ENCODE measurements at places on chromosomes 12 and 14.
A peak's percentile ranks its signal among the peaks of the same experiment; 100 is the strongest.

- no peak for DNase-seq
Measured at GRCh38 chr12:123388951-123389559, 5.1 kb downstream of the KMT5A start.

DNA sequence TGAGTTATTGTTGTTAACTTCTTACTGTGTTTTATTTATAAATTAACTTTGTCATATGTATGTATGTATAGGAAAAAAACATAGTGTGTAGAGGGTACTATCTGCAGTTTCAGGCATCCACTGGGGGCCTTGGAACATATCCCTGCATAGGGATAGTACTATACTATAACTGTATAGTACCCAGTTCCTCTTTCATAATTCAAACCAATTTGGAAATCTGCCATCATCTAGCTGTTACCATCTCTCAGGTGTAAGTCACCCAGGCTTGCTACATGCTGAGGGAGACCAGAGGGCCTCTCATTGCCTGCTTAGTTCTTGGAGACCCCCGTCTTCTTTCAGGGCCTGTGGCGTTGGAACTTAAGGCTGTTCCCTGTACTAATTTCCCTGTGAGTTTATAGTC is 12.9 kb upstream of the DCD start:
- DNase-seq = no peak

DNA sequence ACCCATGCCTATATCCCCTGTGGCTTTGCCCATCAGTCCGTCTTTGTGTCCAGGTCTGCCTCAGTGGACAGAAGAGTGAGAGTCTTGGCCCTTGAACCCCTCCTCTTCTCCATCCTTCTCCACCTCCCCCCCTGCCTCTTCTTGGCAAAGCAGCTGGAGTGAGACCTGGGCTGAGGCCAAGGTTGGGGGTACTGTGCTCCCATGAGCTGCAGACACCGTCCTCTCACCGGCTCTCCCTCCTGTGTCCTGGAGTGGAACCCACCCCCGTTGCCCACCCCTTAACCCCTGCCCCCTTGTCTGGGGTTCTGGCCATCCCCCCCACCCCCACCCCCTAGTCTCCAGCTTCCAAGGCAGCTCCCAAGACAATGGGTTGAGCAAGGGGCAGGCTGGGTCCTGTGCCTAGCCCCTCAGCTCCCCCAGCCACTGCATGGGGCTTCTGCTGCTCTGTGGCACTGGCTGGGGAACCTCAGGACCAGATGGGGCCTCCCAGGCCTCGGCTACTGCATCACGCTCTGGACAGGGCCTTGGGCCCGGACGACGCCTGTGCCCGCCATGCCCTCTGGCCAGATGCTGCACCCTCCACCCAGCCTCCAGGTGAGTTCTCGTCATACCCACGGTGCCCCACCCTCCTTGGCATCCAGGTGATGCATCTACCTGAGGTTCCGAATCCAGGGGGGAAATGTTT is 35.7 kb downstream of the RTL1 start:
- no peak for DNase-seq

DNA sequence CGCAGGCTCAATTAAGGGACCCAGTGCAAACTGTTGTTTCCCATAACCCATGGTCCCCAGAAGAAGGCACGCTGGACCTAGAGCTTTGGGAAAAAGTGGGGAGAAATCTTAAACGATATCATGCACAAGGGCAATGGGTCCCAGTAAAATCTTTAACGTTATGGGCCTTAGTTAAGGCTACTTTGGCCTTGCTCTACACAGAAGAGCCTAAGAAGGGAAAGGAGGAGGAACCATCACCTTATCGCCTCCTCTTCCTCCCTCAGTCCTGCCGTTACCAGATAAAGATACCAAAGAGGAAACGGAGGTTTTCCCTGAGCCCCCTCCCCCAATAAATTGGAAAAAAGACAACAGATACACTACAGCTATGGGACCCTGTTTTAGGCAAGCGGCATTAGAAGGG is 116.9 kb downstream of the PPHLN1 start:
- no peak for DNase-seq

GRCh38 chr14:23639048-23639890 is 3.1 kb downstream of the DHRS2 start:
- DNase-seq = no peak

- no peak for DNase-seq
Measured at GRCh38 chr12:65175385-65175784, 6.0 kb downstream of the LEMD3 start.

DNA sequence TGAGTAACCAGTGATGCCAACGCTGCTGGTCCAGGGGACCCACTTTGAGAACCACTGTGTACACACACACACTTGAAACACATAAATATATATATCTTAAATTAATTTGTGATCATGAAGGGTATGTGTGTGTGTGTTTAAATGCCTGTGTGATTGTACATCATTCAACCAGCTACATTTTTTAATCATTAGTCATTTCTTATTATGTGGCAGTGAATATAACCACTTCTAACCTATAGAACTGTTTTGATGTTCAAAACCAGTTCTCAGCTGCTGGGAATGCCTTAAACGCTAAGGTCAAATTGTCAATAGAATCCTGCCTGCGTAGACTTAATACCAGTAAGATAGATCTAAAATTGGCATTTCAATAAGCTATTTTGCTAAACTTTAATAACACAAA is 330.0 kb downstream of the SYT1 start:
- no peak for DNase-seq

- no peak for DNase-seq
Measured at GRCh38 chr12:121693155-121693687, 19.3 kb upstream of the TMEM120B start.

DNA sequence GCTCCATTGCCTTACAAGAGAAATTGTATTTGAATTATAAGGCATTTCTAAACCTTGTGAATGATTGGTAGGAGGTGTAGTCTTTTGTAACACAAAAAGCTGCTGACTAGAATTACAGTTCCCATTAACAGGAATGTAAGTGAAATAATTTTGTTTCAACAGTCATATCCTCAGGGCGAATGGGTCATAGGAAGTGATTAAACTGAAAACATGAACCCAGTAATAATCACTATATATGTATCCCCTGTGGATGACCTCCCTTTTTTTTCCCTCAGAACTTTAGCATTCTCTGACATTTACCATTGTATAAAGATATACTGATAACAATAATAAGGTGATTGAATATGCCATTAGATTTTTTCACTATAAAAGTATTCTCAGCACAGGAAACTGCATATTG is 312.3 kb downstream of the ATP23 start:
- no peak for DNase-seq

GRCh38 chr12:102483466-102483865 is 3.1 kb upstream of the IGF1 start:
- DNase-seq = peak; percentile 29

- DNase-seq = no peak
Measured at GRCh38 chr12:9091891-9092598, 23.7 kb downstream of the A2M start.

DNA sequence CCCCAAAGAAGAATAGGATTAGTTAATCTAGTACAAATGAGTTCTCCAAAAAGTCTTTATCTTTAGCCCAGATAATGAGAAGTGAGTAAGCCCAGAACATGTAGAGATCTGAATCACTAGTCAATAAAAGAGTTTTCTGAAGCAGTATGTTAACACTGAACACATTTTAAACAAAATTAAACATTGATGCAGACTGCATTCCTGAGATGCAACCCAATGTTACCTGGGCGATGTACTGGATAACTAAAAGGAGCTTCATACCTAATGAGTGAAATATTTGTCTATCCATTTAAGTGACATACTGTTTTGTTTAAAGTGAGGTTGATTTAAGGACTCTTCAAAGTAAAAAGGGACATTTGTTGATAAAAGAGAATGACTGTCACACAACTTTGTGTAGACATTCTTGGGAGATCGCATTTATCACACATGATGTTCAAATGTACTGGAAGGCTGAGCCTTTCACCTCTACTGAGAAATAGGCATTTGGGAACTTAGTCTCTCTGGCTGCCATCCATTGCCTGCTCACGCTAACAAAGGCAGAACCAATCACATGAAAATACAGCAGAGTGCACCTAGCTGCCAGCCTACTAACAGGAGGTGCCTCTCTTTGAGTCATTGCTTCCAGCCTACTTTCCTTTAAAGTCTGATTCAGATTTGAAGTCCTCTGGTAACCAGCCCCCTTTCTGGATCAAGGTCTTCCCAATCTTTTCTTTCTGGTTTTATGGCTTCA is 287.7 kb downstream of the BTG1 start:
- DNase-seq = no peak

GRCh38 chr12:124332058-124332672 is 37.3 kb downstream of the RFLNA start:
- no peak for DNase-seq

DNA sequence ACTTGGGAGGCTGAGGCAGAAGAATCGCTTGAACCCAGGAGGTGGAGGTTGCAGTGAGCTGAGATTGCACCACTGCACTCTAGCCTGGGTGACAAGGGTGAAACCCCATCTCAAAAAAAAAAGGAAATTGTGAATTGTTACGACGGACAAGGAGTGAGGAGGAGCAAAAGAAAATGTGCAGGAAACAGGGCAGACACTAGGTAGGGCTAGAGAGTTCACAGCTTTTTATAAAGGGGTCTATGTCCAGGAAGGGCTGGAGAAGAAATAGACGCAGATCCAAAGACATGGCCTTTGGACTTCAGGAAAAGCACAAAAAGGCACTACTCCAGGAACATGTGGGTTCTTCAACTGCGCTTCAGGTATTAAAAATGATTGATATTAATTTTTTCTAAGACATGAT is 34.4 kb downstream of the ATG14 start:
- no peak for DNase-seq

DNA sequence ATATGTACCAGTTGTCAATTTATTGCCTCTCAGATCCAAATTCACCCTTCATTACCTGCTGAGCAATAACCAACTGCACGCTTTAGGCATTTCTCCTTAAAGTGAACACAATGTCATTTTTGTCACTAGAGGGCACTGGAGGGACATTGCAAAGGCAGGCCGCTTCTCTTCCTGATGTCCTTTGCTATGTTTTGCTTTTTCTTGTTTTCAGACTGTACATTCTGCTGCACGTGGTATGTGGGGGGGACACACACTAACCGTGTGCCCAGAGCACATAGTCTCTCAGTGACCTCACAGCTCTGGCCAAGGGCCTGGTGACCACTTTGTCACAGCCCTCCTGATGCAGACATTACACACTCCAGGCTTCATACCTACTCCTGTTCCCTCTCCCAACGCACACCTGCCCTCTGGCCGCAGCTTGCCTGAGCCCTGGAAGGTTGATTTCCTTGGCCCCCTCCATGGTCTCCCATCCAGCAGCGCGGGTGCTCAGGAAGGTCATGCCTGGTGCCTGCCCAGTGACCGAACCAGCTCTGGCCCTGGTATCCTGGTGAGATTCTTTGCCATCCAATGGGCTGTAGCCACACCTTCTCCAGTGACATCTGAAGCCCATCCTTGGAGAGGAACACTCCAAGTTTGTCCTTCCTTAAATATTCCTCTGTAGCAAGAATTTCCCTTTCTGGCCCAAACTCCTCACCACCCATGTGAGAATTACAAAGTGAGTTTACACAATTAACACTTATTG is 39.9 kb downstream of the MYO1H start:
- no peak for DNase-seq

GRCh38 chr12:69688021-69688420 is 11.1 kb downstream of the BEST3 start:
- DNase-seq = no peak

DNA sequence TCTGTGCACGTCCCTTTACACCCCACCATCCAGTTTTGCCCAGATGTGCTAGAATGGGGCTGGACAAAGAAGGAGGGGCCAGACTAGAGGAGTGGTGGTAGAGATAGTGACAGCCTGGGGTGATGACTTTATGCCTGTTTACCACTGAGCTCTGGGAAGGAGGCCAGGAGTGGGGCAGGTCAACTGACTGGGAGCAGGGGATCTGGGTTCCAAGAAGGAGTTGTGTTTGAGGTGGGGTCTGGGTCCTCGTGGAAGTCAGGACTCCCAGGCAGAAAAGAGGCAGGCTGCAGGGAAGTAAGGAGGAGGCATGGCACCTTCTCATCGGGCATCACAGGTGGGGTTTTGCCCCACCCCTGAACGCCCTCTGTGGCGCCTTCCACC is 315 bp downstream of the LTB4R2 start:
- DNase-seq = no peak

GRCh38 chr12:119412811-119413794 is 78.6 kb downstream of the CCDC60 start:
- DNase-seq = peak; percentile 27

GRCh38 chr12:109115758-109116610 is at the start of gene ACACB:
Gene ACACB (plus strand): TSS chr12:109116587. CDS start chr12:109139406, 22,819 bp downstream.
- no peak for DNase-seq

- DNase-seq = no peak
Measured at GRCh38 chr12:132702640-132703039, 8.0 kb upstream of the PGAM5 start.

DNA sequence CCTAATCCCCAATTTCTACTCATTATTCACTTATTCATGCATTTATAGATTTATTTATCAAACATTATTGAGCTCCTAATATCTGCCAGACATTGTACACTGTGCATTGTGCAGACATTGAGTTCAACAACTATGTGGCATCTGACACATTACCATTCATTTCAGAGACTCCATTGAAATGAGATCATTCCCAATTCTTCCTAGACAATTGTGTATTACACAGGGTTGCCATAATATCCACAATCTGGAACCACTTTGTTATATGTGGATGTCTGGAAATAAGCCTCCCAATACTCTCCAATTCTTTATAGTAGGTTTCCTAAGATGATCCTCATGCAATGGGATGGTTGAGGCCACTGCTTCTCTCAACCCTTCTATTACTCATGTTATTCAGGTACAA is 165.0 kb downstream of the OTOGL start:
- DNase-seq = no peak

DNA sequence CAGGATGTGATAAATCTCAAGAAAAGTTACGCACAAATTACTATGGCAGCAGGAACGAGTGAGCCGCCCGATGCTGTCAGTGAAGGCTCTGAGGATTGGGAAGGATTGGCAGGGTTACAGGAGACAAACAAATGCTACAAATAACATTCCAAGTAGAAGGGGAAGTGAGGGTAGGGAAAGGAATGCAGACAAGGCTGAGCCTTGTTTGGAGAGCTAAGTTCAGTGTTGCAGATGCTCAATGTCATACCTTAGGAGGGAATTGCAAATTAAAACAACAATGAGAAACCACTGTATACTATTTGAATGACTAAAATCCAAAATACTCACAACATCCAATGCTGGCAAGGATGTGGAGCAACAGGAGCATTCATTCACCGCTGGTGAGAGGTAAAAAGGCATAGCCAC is 1.3 kb downstream of the CLEC9A start:
- DNase-seq = no peak

DNA sequence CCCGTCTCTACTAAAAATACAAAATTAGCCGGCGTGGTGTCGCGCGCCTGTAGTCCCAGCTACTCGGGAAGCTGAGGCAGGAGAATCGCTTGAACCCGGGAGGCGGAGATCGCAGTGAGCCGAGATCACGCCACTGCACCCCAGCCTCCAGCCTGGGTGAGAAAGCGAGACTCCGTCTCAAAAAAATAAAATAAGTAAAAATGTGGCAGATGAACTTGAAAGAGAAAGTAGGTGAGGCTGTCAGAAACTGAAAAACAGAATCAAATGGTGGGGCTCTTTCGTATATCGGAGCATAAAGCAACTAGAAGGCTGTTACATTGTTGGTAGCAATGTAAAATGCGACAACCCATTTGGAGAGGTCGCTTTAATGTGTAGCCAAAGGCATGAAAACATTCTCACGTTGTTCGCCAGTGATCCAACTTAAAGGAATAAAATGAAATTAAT is 767 bp upstream of the CCNT1 start:
- peak; percentile 15 for DNase-seq
